ENCODE measurements at places on chromosomes 4 and X. TPM values are rescaled to one million over a fixed set of nuclear protein-coding genes. Genes with fewer than 3 reads are reported as not detected.

Gene GRIA3
- total RNA-seq: not detected

Gene CASK
- 60.4 TPM for total RNA-seq

Gene JADE3
- 10.1 TPM for total RNA-seq

Gene ODAPH
- not detected for total RNA-seq

Gene DCAF16
- total RNA-seq: 26.2 TPM

Gene C4orf51
- not detected for total RNA-seq

Gene CFAP299
- not detected for total RNA-seq

Measured in upper lobe of right lung (tissue), 1 donor.